DMS79 (cell line): ENCODE measurements at places on chromosomes 11 and 22.

- DNase-seq, result no peak
Observed at GRCh38 chr11:69212798-69213110, 57.0 kb downstream of the SMIM38 start.

- no peak for DNase-seq
Observed at GRCh38 chr11:45593992-45594391, 71.4 kb downstream of the CHST1 start.

- no peak for DNase-seq
Observed at GRCh38 chr11:113278925-113279324, 35.5 kb upstream of the TTC12 start.

- no peak for DNase-seq
Observed at GRCh38 chr11:132976115-132976514, 556.2 kb downstream of the OPCML start.

GRCh38 chr11:69296890-69297786 lies 3.2 kb downstream of the MYEOV start:
- DNase-seq, result peak; percentile 30

- DNase-seq, result no peak
Observed at GRCh38 chr11:49405743-49406142, 197.3 kb upstream of the FOLH1 start.

GRCh38 chr11:972523-973211 lies 47.0 kb downstream of the AP2A2 start:
- DNase-seq, result no peak

DNA sequence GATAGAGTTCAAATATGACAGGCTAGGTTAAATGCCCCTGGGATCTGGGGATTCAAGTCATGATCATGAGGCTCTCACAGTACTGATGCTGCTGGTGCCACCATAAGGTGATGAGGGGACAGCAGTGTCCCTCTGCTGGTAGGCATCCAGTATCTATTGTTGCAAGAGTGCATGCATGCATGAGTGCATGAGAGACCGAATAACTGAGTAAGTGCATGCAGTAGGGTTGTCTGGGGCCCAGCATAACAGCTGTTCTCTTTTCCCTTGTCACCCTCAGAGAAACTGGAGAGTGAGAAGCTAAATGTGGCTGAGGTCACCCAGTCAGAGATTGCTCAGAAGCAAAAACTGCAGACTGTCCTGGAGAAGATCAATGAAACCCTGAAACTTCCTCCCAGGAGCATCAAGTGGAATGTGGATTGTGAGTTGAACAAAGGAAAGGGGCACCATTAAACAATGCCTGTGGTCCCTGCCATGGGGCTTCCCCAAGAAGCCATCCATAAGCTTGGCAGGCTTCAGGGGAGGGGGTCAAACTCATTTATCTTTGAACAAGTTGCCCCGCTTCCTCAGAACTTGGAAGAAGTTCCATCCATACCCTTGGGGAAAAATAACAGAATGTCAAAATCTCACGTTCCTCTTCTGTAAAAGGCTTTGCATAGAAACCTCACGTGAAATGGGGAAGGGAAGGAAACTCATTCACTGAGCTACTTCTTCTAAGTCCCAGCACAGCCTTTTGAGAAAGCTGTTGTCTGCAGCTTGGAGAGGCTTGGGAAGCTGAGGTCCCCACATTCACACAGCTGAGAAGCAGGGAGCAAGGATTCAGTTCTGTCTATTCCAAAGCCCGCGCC lies 119.0 kb downstream of the PARVA start:
- peak; percentile 39 for DNase-seq

GRCh38 chr22:32765132-32765618 lies 36.3 kb upstream of the TIMP3 start:
- no peak for DNase-seq

DNA sequence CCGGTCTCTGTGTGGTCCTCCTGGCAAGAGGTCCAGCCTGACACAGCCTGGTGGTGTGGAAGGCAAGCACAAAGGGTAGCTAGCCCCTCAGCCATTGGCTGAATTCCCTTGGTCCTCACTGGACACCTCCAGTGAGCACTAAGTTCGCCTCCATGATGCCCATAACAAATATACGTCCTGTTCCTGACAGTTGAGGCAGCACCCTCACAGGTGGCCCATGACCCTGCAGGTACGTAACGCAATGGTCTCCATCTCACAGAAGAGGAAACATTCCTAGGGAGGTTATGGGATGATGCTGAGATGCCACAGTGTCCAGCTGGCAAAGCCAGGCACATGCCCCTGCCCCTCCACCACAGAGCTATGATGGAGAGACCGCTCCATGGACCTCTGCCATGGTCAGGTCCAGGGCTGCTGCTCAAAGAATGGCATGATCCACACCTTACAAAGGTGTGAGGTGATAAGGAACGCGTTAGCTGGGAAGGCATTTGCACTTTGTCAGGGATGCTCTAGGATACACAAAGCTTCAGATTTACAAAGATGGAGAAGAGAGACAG lies 1.4 kb upstream of the GNAZ start:
- no peak for DNase-seq

- no peak for DNase-seq
Observed at GRCh38 chr11:96001037-96001436, 77.1 kb upstream of the MTMR2 start.

- no peak for DNase-seq
Observed at GRCh38 chr22:27475548-27475897, 326.0 kb downstream of the MN1 start.

DNA sequence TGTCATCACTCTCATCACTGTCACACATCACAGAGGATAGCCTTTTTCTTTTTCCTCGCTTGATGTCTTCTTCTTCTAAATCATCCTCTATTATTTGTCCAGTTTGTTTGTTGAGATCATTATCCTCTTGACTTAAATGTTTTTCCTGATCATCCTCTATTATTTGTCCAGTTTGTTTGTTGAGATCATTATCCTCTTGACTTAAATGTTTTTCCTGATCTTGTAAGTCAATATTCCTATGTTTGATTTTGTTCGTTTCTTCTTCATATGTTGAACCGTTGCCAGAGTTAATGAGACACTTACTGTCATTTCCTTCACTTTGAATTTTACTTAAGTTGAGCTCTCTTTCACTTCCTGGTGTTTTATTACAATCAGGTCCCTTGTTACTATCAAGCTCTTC lies 5.6 kb downstream of the CCDC82 start:
- DNase-seq, result no peak

- DNase-seq, result no peak
Observed at GRCh38 chr11:31419138-31419537, 49.5 kb downstream of the DNAJC24 start.

DNA sequence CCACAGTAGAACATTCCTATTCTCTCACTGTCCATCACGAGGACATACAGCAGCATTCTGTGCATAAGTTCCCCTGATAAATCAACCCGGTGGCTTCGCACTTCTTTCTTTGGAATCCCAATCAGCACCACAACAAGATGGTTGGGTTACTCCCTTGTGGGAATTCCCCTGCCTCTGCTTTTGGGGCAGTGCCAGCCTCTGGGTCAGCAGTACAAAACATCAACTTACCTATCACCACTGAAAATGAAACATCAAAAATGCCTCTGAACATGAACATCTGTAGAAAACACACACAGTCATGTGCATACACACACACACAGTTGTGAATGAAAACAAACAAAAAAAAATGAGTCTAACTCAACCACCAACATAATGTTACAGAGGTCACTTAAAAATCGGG lies 79.3 kb downstream of the KCNA4 start:
- no peak for DNase-seq

- no peak for DNase-seq
Observed at GRCh38 chr11:130668751-130669150, 220.3 kb downstream of the ADAMTS15 start.

DNA sequence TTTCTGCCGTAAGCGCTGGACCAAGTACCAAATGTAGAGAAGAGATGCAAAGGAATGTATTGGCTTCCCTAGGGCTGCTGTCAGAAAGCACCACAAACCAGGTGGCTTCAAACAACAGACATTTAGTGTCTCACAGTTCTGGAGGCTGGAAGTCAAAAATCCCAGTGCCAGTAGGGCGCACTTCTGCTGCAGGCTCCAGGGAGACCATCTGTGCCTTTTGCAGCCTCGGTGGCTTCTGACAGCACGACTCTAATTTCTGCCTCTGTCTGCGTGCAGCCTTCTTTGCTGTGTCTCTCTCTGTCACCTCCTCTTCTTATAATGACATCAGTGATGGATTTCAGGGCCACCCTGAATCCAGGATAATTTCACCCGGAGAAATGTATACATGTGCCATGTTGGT lies 2.8 kb downstream of the APOL6 start:
- no peak for DNase-seq

DNA sequence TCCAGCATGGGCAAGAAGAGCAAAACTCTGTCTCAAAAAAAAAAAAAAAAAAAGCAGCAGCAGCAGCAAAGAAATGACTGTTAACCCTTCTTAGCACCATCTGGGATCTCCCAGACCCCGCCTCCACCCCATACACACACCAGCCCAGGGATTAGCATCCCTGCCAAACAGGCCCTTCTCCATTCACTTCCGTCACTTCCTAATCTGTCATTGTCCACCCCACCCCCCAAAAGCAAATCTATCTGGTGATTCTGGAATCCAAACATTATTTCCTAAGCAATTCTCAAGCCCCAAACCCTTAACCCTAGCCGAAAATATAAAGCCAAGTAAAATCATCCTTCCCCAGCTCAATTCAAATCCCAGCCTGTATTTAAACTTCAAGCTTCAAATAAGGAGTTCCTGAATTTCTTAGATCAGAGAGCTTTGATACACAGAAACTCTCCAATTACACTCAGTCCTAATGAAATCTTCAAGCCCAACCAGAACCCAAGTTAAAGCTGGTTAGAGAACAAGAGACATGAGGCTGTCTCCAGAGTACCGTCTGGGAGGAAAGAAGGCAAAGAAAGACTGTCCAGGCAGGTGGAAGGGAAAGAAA lies 6.0 kb upstream of the AHNAK start:
- DNase-seq, result no peak

DNA sequence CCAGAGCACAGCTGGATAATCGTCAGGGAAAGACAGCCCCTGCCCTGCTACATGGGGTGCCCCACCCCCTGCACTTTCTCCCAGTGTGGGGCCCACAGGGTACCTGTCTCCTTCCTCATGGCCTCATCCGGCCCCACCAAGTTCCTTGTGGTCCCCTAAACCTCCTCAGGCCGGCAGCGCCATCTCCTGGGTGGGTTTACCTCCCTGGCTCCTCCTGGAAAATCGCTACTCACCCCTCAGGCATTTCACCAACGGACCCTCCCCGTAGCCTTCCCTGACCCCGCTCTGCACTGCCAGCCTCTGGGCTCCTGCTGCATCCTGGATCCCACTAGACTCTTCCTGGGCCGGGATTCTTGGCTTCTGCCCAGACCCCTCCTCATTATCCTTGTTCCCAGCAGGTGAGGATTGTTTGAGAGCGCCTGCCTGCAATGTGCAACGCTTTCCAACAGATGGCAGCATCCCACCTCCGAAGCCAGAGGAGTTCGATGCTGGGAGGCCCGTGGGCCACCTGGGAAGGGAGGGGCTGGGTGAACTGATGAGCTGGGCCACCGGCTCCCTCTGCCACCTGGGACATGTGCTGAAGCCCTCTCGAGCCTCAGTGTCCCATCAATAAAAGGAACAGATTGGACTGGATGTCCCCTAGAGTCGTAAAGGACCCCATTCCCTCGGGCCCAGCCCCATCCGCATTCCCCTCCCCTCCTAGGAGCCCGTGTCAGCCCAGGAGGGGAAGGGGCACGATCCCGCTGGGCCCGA lies 44.2 kb upstream of the TTLL12 start:
- peak; percentile 67 for DNase-seq

DNA sequence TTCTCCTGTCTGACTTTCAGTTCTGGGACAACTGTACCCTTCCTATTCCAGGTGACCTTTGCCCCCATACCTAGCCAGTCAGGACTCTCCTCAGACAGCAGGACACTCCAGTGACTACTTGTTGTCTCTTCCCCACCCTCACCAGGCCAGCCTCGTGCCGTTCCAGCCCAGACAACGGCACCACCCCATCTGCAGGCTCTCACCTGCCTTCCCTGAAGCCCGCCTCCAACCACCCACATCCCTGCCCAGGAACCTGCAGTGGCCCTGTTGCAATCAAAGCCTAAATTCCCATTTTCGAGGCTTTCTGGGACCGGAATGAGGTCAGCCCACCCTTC lies 3.7 kb downstream of the IL2RB start:
- DNase-seq, result no peak

DNA sequence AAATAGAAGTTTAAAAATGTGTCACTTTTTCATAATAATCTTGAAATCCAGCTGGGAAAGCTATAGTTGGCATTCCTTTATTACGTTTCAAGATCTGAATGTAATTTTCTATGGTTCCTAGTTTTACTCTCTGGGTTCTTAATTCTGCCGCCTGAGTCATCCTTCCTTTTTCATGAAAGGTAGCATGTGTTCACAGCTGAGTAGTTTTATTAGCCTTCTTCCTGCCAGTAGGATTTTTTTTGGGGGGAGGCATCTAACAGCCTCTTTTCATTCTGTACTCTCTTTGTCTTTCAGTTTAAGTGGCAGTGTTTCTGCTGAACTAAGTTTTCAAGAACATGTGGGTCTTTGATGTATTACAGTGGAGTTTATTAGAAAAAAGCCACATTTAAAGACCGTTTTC lies 36.5 kb downstream of the OR2AG2 start:
- no peak for DNase-seq
